Mesendoderm (in vitro differentiated cells): ENCODE measurements at places on chromosomes 1 and 21.

DNA sequence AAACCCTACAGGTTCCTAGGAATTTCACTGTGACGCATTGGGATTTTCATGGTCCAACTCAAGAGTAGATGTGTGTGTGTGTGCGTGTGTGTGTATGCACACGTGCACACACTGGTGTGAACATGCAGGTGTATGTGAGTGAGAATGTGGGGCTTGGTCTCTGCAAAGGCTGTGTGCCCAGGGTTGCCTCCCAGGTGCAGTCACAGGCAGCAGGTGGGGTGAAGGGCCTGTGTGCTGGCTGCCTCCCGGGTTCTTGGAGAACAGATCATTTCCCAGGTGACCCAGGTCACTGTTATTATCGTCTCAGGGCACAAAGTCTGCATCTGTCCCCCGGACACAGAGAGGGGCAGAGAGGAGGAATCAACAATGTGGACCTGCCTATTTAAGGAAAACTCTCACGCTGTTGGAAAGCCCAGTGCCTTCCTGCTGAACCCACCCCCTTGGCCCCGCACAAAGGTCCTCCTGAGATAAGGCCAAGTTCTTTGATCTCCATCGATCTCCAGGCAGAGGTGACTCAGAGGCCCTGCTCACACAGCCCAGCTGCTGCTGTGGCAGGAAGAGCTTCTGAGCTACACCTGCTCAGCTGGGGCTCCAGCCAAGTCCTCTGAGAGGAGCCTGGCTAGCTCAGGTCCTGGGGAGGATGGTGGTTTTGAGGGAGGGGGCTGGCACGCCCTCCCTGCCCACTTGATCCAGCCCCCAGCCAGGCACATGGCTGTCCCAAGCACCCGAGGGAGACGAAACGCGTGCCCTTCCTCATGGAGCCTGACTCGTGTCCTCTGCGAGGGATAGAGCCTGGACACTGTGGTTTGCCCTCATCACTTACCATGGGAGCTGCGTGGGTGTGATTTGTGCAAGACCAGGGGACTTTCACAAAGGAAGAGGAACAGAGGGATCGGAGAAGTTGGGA lies 134.0 kb upstream of the ARHGEF16 start:
- DNase-seq = peak; percentile 66

DNA sequence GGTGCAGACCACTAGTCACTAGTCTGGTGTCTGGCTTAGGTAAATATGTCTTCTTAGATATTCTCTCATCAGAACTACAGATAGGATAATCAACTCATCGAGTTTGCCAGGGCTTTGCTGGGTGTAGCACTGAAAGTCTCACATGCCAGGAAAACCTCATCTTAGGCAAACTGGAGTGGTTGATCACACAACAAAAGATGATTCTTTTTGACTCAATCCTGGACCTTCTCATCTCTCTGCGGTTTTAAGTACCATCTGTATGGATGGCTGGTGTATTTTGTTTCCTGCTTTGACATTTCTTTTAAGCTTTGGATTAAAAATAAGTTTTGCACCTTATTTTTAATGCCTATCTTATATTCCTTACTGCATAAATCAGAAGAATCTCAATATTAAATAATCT lies 11.3 kb downstream of the GBP2 start:
- no peak for DNase-seq

DNA sequence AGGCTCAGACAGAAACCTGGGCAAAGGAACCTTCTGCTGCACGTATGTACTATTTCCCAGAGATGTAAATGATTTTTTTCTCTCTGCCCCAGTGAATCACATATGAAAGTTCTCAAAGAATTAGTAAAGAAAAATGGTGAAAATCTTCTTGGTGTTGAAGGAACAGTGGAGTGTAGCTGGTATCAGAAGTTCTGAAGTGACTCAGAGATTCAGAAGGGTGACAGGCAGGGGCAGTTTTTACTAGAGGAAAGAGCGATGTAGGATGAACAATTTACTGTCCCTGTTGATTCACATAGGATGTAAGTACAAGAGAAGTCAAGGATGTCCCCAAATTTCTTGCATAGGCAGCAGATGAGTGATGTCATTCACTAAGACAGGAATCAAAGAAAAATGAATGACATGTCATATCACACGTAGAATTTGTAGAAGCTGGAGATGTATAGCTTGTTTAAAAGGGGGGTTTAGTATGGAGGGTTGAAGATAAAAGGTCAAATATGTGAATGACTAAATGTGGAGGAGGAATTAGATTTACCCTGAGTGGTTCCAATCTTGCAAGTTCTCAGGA lies 26.4 kb downstream of the WLS start:
- no peak for DNase-seq

DNA sequence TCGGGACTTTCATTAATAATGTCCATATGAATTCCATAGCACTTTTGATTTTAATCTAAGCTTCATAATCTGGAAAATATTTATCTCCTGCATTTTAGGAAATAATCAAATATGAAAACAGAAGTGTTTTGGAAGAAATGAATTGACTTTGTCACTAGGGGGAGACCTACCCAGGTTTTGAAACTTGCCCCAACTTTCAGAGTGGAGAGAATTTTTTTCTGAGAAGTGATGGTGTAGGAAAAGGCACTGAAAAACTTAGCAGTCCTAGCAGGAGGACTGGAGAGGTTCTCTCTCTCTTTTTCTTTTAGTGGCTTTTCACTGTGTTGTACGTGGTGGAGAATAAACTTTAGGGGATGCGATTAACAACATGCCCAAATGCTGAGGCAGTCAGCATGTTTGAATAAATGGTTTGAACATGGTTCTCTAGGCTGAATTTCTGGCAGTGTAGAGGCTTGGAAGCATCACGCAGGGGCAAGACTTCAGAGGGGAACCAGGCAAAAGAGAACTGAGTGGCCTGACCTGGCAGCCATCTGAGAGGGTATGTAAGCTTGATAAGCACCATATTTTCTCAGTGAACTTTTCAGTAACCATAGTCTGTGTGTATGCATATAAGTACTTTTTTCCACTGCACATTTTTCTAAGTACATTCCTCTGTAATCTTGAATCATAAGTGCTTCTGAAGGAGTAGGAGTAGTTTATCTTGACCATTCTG lies 68.3 kb upstream of the NEK7 start:
- peak; percentile 59 for DNase-seq

DNA sequence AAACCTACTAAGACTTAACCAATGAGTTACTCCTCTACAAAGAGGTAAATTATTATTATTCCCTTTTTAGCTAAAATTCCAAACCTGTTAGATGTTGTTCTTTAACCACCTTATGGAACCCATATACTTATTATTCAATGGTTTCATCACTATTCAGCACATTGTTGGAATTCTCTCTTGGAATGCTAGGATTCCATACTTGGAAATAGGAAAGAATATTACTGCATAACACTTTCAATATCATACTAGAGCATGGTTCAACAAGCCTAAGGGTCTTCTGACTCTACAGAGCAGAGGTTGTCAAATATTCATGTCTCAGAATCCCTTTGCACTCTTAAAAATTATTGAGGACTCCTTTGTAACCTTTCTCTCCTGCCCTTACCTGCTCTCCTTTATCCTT lies 69.4 kb downstream of the DEGS1 start:
- DNase-seq = no peak

GRCh38 chr1:8249838-8250237 lies 68.1 kb upstream of the SLC45A1 start:
- no peak for DNase-seq
